ENCODE measurements at places on chromosomes 13 and 19. TPM values are rescaled to one million over a fixed set of nuclear protein-coding genes. Genes with fewer than 3 reads are reported as not detected.

DNA sequence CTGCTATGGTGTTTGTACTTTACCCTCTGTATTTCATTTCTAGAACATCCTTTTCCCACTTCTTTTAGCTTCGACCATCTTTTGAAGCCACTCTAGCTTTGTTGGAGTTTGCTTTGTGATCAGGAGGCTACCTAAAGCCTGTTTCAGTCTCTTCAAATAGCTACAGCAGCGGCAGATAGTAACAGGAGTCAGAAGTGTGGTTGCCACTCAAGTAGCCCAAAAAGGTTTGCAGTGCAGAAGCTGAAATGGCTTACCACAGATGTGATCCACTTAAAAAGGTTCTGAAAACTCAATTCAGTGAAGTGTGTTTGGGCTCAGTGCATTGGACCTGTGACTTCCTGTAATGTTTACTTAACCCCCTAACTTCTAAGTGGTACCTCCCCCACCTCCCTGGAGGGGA is 26.2 kb downstream of the WASF3 start:
- no peak for DNase-seq

DNA sequence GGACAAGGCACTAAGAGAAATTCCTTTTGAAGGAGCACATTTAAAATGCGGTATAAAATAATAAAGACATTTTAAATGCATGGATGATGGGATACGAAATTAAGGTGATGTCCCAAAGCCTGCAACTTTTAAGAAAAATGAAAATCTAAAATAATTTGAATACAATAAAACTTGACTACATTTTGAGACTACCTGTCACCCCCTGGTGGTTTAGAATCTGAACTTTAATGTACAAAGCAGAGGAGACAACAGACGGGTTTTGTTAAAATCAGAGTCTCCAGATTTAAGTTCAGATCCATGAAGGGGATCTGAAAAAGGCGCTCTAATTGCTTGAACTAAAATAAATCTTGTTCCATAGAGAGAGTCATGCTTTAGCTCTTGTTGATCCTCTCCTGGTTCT is 1129.3 kb upstream of the PCDH20 start:
- no peak for DNase-seq

GRCh38 chr13:104416973-104417372 is 1350.8 kb upstream of the SLC10A2 start:
- DNase-seq, result no peak

DNA sequence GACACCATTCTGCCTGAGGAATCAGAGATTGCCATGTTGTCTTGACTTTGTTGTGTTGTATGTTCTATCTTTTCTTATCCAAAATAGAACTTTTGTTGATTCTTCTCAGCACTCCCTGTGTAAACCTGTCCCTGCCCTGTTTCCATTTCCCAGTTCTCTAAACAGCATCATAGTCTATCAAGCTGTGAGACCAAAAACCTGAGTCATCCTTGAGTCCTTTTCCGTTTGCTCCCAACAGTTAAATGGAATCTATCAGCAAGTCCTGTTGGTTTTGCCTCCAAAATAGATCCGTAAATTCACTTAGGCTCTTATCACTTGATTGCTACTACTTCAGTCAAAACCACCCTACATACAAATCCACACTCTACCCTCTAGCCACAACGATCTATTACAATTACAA is 667.1 kb downstream of the PCDH9 start:
- DNase-seq, result no peak

ZFP28 gene
- 3.3 TPM for total RNA-seq

DNA sequence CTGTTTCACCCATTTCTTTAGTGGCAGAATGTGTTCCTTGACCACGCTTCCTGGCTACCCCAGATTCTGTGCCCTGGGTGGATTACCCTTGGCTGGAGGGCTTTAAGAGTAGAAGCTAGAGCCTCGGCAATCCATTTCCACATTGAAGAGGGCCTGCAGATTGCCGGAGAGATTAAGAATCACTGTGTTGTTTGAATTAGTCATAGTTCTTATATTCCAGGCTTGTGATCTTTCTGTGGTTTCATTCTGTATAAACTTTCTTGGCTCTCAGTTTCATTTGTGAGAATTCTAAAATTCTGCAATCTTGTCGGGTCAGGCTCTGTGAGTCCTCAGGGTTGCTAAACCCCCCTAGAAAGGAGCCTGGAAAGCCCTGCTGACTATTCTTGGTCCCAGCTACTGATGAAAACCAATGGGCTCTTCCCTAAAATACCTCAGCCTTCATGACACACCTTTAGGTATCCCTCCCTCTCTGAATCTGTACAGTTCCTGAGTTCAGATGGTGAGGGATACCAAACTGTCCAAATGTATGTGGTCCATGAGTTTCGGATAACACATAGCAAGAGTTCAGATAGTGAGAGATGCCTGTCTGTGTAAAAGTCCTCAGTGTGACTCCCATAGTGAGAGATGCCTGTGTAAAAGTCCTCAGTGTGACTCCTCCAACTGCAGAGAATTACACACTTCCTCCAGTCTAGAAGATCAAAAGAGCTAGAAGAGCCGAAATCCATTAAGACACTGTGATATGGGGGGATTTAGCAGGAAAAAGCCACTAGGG is 4.3 kb downstream of the PHF11 start:
- no peak for DNase-seq

FSD1 gene
- 22.8 TPM for total RNA-seq

ZNRF4 gene
- not detected for total RNA-seq

DNA sequence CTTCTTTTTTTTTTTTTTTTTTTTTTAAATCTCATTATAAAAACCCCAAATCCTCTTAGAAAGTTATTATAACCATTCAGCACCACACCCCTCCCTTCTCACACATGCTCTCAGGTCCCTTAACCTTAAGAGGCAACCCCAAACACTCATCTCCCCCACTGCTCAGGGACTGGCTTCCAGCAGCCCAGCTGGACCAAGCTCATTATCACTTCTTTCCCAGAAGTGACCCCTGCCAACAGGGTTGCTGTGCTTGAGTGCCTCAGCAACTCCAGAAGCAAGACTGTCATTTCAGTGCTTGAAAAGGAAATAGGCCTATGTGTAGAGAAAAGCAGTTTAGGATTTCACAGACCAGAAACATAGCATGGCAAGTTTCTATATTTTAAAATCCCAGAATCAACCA is 84.3 kb downstream of the SLAIN1 start:
- no peak for DNase-seq

DNA sequence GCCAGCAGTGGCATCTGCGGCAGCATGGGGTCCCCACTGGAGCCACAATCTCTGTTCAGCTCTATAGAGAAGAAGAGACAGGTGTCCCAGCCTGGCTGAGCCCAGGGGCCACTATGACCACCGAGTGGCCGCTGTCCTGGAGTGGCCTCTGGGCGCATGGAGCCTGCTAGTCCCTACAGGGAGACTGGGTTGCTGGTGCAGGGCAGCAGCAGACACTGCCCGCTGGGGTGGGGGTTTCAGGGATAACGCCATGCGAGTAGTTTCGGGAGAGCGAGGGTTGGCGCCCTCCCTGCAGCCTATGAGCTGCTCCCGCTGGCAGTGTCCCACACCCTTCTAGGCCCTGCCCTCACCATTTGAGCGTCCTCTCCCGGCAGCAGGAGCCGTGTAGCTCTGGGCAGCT is 10.9 kb upstream of the TEKTIP1 start:
- no peak for DNase-seq

DNA sequence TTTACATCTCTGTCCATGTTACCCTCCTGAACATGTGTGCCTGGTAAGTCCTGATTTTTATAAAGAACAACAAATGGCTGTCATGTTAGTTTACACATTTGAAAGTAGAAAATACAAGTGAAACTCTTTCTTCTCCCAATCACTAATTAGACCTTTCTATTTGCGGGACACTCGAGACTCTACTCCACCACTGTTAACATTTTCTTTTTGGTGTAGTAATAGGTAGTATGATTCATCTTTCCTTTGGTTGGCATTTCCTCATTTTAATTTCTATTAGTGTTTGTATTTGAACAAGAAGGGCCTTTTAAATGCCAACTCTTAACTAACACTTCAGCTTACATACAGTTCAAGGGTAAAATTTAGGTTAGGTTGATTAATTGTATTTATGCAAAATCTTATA is 371.1 kb downstream of the PCDH9 start:
- DNase-seq, result no peak

ZNF563 gene
- 8.2 TPM for total RNA-seq

DNA sequence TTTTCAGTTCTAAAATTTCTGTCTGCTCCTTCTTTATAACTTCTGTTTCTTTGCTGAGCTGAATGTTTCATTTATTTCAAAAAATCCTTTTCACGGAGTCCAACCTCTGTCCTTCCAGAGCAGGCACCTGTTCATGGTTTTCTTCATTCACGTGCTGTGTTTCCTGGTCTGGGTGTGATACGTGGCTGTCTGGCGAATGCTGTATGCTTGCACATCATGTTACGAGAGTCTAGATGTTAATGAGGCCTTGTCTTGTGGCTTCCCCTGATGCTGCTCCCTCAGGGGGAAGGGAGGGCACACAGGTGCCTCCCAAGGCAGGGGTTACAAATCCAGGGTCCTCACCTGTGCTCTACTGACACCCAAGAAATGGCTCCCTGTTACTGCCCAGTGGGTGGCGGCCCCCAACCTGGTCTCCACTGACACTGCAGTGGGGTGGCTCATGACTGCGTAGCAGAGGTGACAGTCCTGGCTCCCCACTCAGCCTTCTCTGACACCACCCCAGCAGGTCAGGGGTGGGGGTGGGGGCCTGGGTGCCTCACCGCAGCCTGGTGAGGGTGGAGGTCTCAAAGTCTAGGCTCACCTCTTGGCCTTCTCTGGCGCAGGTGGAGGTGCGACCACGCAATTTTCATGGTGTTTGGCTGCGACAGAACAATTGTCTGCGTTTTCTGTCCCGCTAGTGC is 20.1 kb upstream of the RAB20 start:
- DNase-seq, result no peak

- DNase-seq, result no peak
Measured at GRCh38 chr13:48819376-48819775, 156.3 kb upstream of the FNDC3A start.

DNA sequence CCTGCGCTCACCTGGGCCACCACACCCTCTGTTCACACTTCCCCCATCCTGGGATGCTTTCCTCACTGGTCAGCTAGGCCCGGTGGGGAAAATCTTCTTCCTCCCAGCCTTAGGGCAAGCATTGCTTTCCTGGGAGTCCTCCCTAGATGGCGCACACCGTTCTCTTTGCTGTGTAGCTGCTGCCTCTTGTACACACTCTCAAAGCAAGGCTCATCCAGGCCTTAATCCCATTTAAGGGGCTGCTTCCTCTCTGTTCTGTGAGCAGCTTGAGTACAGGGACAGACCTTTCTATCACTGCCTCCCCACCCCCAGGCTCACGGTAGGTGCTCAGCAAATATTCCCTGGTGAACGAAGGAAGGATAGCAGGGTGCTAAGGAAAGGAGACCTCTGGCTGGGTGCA is 11.1 kb downstream of the SLC7A10 start:
- DNase-seq, result no peak

B3GNT8 gene
- 1.1 TPM for total RNA-seq

SULT2B1 gene
- total RNA-seq, result not detected

GRCh38 chr13:106132216-106132615 is 403.2 kb downstream of the EFNB2 start:
- no peak for DNase-seq

GRCh38 chr19:17948931-17949930 is 16.4 kb downstream of the CCDC124 start:
- DNase-seq, result peak; percentile 46

ZFP30 gene
- total RNA-seq, result 13.3 TPM

- no peak for DNase-seq
Measured at GRCh38 chr19:28235606-28236125, 977.3 kb downstream of the UQCRFS1 start.

DNA sequence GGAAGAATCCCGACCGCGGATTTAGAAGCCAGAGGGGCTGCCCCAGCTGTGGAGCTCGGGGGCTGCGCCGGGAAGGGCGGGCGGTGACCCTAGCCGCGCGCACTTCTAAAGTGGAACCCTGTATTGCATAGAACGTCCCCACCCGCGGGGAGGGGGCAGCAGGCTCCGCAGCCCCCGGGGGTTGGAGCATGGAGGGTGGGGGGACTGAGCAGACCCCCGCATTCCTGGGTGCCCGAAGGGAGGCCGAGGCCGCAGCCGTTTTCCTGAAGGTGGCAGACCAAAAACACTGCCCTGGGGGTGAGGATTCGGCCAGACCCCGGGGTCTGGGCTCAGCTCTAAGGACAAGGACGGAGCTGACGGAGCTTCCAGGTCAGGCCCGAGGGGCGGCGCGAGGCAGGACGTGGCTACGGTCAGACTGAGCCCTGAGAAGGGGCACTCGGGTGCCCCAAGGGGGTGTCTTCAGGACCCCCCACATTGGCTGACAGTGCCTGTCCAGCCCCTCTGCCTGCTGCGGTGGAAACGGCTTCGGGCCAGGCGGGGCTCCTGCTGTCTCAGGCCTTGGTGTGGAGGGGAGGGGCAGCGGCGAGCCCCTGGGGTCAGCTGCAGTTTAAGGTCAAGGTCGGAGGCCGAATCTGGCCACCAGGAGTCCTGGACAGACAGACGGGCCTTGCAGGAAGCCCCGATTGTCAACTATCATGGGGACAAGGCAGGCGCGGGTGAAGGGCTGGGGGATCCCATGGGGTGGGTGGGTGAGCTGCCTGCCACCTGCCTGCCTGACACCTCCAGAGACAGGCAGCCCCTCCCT is 12.6 kb downstream of the MKNK2 start:
- no peak for DNase-seq

DNA sequence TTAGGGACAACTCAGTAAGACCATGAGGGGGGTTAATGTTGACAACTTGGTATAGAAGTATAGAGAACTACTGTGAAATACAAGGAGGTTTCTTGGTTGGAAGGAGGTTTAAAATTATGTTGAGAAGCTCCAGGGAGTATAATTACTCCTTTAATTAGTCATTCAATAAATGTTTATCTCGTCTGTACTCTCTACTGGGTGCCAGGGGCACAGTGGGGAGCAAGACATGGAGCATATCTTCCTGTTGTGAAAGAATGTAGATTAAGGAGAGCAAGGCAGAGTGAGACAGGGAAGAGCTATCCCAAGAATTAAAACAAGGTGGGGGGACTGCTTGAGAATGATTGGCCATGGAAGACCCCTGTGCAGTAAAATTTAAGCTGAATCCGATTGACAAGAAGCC is 33.7 kb upstream of the TDRD3 start:
- no peak for DNase-seq

PRKD2 gene
- 92.9 TPM for total RNA-seq

PROZ gene
- not detected for total RNA-seq

DNA sequence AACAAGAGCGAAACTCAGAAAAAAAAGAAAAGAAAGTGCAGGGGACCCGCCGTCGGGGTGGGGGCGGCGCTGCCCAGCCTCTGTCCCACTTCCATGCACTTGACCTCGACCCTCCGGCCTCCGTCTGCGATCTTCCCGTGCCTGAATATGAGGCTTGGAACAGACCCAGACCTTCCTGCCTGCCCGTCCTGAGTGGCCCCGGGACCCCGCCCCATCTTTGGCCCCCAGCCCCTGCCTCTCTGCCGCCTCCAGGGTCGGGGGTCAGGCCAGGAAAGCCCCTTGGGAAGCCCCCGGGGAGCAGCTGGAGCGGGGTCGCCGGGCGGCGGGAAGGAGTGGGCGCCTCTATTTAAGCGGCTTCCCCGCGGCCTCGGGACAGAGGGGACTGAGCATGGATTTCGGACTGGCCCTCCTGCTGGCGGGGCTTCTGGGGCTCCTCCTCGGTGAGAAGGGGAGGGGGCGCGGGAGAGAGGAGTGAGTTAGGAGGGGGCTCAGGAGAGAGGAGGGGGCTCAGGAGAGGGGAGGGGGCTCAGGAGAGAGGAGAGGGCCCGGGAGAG is at the start of gene MADCAM1:
Gene MADCAM1, plus strand, starts transcription at position 375 of the 554 bp plus-strand sequence. Its CDS starts 14 bp downstream, at position 389.
- DNase-seq, result no peak

APC2 gene
- total RNA-seq, result 0.14 TPM

- no peak for DNase-seq
Measured at GRCh38 chr19:35042056-35042730, 672 bp downstream of the HPN start.
